ENCODE measurements at places on chromosomes 2 and 18.

DNA sequence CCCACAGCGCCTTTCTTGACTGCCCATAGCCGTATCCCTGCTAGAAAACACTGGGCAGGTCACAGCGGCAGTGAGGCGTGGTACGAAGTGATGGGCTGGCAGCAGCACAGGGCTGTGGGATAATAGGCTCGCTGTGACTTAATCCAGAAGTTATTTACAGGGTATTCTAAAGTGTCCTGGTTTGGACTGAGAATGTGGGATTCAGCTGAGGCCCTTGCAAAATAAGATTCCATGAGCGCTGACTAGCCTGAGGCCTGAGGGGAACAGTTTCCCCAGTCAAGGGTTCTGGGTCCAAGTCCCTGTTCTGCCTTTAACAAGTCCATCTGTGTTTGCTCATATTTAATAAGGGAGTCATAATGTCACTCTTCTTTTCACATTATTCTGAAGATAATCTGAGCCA lies 34.6 kb downstream of the SETBP1 start:
- DNase-seq: no peak

- DNase-seq: no peak
Measured at GRCh38 chr2:67258122-67258521, 139.0 kb upstream of the ETAA1 start.

- no peak for DNase-seq
Measured at GRCh38 chr2:181962142-181962541, 23.5 kb upstream of the PPP1R1C start.

GRCh38 chr2:46225730-46226129 lies 71.5 kb upstream of the EPAS1 start:
- no peak for DNase-seq

GRCh38 chr2:15348636-15349035 lies 212.5 kb downstream of the NBAS start:
- DNase-seq: no peak

- no peak for DNase-seq
Measured at GRCh38 chr2:85732467-85733120, 21.2 kb upstream of the ATOH8 start.

DNA sequence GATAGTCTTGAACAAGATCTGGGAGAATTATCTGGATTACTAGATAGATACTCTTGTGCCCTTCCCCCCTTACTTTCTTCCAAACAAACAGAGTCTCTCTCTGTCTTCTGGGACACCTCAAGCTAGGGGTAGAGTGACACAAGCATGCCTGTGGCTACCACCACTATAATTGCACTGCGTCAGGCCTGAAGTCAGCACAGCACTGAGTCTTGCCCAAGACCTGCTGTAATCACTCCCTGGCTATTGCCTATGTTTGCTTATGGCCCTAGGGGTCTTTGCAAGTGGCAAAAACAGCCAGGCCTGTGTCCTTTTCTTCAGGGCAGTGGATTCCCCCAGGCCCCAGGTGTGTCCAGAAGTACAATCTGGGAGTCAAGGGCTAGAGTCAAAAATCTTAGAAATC lies 106.6 kb downstream of the SLC5A7 start:
- no peak for DNase-seq

DNA sequence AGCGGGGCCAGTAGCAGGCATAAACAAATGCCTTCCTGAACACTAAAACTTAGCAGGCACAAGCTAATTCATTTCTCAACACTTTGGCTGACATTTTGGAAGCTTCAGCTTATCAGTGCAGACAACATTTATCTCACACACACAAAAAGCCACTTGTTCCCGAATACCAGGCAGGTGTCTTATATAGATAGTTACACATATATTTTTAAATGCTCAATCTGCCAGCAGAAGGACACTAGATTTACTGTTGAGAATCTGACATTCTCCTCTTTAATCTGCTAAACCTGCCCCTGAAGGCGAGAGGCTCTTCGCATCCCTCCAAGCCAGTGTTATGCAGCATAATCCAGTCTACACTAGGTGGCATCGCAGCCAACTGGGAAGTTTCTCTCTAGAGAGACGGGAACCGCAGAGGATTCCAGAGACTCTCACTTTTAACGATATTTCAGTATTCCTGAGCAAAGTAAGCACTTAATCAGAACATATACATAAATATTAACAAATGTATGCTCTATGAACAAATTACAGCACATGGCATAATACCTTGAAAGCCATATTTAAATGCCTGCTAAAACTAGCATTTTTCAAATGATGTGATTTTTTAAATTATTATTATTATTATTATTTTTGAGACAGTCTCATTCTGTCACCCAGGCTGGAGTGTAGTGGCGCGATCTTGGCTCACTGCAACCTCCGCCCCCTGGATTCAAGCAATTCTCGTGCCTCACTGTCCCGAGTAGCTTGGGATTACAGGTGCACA lies 90.2 kb upstream of the SCG2 start:
- peak; percentile 75 for DNase-seq

DNA sequence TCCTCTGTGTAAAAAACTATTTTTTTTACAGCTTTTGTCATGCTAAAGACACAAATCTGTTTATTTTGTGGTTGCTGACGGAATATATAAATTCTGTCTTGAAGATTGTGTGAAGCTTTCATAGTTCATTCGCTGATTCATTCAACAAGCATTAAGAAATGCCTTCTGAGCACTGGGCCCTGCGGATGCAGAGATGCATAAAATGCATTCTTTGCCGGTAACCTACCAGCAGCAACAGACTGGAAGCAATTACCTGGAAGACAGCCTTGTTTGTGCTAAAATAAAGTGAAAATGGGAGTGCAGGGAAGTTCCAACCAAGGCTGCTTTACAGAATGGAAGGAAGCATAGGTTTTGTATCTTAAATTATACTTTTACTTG lies 119.7 kb downstream of the PMAIP1 start:
- no peak for DNase-seq

- peak; percentile 53 for DNase-seq
Measured at GRCh38 chr18:53422896-53423295, 801.6 kb downstream of the MBD2 start.

DNA sequence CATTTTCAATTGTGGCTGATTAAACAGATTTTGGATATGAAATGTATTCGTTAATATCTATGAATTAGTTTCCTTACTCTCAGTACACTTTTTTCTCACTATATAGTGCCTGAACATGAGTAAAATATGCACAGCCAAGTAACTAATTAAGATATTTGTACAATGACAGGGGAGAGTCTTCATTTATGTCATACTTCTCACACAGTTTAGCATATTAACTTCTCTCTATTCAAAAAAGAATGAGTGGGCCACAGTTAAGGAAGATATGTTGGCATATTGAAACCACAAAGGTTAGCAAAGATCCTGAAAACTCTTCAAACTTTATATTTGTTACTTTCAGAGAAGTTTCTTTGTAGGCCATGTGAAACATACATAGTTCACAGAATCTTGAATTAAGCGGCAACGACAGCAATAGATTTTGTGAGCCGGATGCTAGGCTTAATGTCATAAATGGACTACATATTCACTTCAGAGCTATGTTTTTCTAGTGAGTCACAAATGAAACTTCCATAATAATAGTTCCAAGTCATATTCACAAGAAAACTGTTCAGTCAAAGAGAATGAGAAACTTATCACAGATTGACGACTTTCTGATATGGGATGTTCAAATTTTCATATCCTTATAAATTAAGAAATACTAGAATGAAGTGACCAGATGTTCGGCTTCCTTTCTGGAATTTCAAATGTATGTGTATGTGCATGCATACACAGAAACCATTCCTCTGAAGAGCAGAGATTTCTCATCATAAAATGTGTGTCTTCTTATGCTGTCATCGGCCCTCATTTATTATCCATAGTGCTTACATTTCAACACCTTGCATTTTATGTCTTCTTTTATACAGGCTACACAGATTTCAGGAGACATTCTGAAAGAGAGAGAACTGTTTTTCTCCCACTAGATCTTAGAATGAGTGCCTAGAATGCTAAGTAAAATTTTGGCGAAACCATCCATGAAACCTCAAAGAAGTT lies 584.0 kb downstream of the SATB2 start:
- no peak for DNase-seq

- DNase-seq: no peak
Measured at GRCh38 chr2:217299590-217299989, 439.7 kb upstream of the TNP1 start.

All from DMS53 (cell line).